Muscle of leg (tissue), 16 donors: ENCODE measurements at places on chromosomes 1 and 21. TPM values are rescaled to one million over a fixed set of nuclear protein-coding genes. Genes with fewer than 3 reads are reported as not detected.

- no peak for DNase-seq
Measured at GRCh38 chr1:197441999-197442414, 174.0 kb downstream of the CRB1 start.

GRCh38 chr1:50416553-50417453, 6.4 kb downstream of the DMRTA2 start:
- no peak for DNase-seq

- no peak for DNase-seq
Measured at GRCh38 chr1:224563666-224564065, 52.5 kb upstream of the CNIH3 start.

DNA sequence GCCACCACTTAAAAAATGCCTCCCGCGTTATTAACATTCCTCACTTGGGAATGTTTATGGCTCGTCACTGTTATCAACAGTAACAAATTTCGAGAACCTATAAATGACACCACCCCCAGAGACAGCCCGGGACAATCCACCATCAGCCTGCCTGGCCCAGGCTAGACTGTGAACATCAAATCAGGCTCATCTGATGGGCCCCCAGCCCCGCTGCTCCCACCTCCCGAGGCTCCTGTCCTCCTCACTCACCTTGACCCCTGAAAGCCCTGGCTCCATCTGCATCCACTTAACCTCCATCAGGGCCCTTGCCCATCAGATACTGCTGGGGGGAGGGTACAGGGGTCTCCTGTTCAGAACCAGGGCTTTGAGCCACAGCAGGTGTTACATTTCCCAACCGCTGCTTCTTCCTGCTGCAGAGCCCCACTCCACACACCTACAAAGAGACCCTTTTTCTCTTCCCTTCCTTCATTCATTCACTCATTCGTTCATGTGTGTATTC, 156.5 kb upstream of the VAMP3 start:
- DNase-seq, result no peak

- DNase-seq, result no peak
Measured at GRCh38 chr21:32712043-32712442, 15.8 kb downstream of the SYNJ1 start.

DNA sequence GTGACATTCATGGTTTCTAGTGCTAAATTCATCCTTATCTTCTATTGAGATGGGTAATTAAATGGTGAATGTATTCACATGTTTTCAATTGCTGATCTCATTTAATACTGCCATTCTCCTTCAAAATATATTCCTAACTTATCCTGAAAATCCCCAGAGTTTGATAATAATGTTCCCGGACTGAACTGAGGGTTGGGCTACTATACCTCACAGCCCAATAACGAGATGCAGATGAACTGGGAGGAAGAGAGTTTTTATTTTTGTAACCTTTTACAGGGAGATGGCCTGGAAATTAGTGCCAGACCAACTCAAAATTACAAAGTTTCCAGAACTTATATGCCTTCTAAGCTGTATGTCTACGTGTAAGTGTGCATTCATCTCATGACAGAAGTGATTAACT, 210.8 kb downstream of the APP start:
- peak; percentile 27 for DNase-seq

- DNase-seq, result no peak
Measured at GRCh38 chr1:59667020-59667419, 147.7 kb upstream of the HOOK1 start.

DNA sequence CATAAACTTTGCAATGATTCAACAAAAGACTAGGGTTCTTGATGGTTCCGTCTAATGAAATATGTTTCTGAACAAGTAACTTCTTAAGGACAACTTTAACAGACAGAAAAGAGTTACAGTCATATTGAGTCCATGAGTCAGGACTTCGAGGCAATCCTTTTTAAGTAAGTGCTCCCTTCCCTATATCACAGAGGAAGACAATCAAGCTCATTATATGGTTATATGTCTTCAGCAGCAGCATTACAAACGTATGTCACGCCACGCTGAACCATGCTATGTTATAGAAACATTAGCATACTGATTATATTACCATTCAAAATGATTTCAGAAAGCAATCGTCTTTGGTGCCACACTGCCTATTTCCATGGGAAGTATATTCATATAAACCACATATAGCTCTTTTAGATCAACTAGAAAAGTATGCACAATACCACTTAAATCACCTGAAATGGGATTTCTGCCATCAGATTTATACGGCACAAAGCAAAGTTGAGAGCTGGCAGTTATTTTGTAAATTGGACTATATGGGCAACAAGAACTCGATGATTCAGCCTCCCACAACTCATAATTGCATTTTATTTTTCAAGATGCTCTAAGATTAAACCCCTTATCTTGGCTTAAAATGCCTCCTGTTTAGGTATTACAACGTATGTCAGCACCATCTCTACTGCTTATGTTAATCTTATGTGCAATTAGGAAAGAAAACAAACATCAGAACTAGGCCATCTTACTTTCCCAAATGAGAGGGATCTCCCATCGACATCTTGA, 111.3 kb upstream of the SAMSN1 start:
- no peak for DNase-seq

- no peak for DNase-seq
Measured at GRCh38 chr1:58805716-58806571, 22.1 kb upstream of the JUN start.

DNA sequence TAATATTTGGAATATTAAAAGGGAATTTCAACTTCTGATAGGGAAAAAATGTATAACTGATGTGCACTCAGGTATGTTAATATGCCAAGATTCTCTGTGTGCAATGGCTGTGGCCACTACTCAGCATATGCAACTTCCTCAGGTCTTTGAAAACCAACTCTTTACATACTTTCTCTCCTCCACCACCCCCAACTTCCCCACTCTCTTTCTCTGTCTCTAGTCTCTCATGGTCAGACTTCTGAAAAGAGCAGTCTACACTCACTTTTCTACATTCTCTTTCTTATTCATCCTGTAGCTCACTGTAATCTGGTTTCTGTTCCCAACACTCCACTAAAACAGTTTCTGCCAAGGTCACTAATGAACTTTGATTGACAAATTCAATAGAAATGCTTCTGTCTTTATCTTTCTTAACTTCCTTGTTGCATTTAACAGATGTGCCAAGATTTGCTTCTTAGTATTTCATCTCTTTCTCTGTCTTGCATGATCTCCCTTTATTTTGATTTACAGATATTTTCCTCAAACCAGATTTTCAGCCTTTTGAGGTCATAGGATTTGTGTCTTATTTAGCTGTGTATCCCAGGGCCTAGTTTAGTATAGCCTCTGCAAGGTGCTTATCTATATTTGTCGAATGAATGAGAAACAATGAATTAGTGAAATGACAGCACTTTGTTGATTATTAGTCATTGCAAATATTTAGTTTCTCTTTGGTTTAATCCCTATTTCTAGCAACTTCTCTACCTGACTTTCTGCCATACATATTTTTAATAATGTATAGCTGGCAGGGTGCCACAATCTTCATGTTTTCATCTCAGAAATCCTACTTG, 168.9 kb downstream of the LMO4 start:
- DNase-seq, result no peak

DNA sequence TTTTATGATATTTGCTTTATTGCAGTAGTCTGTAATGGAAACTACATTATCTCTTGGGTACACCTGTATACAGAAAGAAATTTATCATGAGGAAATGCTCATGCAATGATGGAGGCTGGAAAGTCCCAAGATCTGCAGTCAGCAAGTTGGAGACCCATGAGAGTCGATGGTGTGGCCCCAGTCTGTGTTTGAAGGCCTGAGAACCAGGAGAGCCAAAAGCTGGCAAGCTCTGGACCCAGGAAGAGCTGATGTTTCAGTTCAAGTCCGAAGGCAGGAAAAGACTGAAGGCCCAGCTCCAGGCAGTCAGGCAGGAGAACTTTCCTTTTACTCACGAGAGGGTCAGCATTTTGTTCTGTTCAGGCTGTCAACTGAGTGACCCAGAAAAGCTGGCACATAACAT, 42.2 kb downstream of the B3GALT5 start:
- DNase-seq, result no peak

- no peak for DNase-seq
Measured at GRCh38 chr1:228215663-228216116, 7.8 kb downstream of the OBSCN start.

- peak; percentile 20 for DNase-seq
Measured at GRCh38 chr1:50333595-50333974, 89.7 kb downstream of the DMRTA2 start.

DNA sequence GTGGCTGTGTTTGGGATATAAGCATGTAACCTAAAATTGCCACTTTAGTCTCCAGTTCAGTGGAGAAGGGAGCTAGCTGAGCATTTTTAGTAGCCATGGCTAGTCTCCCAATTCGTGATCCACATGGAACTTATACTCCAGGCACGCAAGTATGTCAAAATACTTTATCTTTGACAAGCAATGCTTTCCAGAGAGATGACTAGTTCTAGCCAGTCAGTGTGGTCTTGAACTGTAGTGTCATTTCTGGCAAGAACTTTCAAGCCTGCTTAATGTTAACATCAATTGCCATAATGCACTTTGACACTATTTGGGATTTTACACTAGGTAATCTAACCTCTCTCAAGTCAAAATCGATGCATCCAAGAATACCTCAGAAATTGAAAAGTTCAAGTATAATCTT, 660.0 kb downstream of the PTPRC start:
- no peak for DNase-seq

- no peak for DNase-seq
Measured at GRCh38 chr1:151958959-151959358, 34.7 kb downstream of the S100A10 start.

DNA sequence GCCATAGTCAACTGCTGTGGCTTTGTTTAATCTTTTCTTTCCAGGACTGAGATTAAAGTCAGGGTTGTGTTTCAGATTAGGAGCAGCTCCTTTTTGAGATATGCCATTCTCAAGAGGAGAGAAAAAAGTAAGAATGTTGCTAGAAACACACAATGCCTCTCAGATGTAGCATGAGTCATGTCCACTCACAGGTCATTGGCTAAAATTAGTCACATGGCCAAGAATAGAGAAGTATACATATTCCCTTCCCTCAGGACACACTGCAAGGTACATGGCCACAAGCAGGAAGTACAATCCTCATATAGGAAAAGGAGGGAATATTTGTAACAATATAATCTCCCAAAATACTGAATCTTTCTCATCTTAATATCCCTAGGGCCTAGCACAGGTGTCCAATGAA, 141.9 kb upstream of the PTBP2 start:
- DNase-seq, result no peak

DNA sequence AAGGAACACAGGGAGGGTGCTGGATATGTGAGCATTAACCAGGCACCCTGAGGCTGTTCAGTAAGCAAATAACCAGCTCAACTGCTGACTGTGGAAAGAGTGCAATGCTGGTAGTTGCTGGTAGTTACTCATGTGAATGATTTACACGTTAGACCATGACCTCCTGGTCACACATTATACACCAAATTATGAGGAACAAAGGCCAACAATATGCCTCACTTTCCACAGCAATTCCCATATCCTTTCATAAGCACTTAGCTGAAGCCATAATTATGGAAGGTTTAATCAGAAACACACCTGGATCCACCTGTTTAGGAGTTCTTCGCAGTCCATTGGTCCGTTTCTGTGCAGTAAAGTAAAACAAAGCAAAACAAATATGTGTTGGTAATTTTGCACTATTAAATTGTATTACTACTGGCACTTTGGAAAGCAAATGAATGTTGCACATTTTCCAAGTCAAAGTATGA, 281.8 kb downstream of the VAV3 start:
- DNase-seq, result no peak

GRCh38 chr21:46111857-46112724, 14.2 kb downstream of the COL6A2 start:
- peak; percentile 4 for DNase-seq

GRCh38 chr1:113233441-113233840, 156.9 kb upstream of the MAGI3 start:
- DNase-seq, result no peak

- DNase-seq, result no peak
Measured at GRCh38 chr1:184218458-184219075, 167.0 kb downstream of the TSEN15 start.

DNA sequence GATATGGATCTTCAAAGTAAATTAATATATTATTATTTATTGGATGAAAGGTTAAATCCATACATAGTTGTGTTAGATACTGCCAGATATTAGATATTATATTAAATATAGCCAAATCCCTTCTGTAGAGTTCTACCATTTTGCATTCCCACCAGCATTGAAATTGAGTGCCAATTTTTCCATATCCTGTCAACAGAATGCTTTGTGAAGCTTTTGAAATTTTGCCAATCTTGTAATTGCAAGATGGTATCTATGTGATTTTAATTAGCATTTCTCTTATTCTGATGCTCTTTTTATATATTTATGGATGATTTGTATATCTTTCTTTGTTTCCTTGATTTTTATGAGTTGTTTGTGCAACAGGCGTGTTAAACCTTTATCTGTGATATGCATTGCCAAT, 67.0 kb upstream of the CD34 start:
- DNase-seq, result no peak

- DNase-seq, result no peak
Measured at GRCh38 chr1:217540321-217540720, 90.6 kb downstream of the GPATCH2 start.

DNA sequence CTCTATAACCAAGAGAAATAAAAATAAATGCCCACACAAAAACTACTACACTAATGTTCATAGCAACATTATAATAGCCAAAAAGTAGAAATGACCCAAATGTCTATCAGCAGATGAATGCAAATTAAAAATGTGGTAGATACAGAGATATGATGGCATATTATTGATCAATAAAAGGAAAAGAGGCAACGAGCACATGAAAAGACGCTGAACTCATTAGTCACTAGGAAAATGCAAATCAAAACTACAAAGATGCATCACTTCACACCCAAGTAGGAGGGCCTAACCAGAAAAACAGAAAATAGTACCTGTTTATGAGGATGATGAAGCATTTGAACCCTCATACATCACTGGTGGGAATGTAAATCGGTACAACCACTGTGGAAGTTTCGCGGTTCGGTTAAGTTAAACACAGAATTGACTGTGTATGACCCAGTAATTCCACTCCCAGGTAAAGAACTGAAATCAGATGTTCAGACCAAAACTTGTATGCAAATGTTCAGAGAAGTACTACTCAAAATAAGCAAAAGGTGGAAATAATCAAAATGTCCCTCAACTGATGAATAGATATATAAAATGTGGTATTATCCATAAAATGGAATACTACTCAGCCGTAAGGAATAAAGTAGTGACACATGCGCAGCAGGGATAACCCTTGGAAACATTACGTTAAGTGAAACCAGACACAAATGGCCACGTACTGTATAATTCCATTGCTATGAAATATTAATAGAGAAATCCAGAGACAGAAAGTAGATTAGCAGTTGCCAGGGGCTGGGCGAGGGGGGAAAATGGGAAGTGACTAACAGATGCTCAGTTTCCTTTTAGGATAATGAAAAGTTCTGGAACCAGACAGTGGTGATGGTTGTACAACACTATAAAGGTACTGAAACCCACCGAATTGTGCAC, 3.1 kb downstream of the USP48 start:
- no peak for DNase-seq

- no peak for DNase-seq
Measured at GRCh38 chr1:45789601-45790000, 13.8 kb upstream of the MAST2 start.

The FHAD1 gene
- 1.3 TPM for polyA plus RNA-seq

The KLHDC8A gene
- 0.42 TPM for polyA plus RNA-seq

The GPR37L1 gene
- polyA plus RNA-seq, result 0.07 TPM

The DCDC2B gene
- polyA plus RNA-seq, result 0.29 TPM

The OPRD1 gene
- 0.44 TPM for polyA plus RNA-seq

The BTBD19 gene
- 9.2 TPM for polyA plus RNA-seq

The PPP1R12B gene
- polyA plus RNA-seq, result 57.2 TPM

The LCA5L gene
- polyA plus RNA-seq, result 0.36 TPM

The PROX1 gene
- polyA plus RNA-seq, result 10.1 TPM

The GBP3 gene
- polyA plus RNA-seq, result 1.3 TPM

The G0S2 gene
- polyA plus RNA-seq, result 4.2 TPM

The LCE3E gene
- not detected for polyA plus RNA-seq

The RIPK4 gene
- 0.56 TPM for polyA plus RNA-seq

The HAO2 gene
- polyA plus RNA-seq, result 0.15 TPM
